ENCODE measurements at places on chromosomes 3 and 15.

GRCh38 chr3:129308636-129309035, 30.0 kb downstream of the HMCES start:
- no peak for DNase-seq

GRCh38 chr15:73904026-73904815, 22.0 kb upstream of the LOXL1 start:
- no peak for DNase-seq

- no peak for DNase-seq
Observed at GRCh38 chr3:71035314-71035713, 548.2 kb downstream of the FOXP1 start.

DNA sequence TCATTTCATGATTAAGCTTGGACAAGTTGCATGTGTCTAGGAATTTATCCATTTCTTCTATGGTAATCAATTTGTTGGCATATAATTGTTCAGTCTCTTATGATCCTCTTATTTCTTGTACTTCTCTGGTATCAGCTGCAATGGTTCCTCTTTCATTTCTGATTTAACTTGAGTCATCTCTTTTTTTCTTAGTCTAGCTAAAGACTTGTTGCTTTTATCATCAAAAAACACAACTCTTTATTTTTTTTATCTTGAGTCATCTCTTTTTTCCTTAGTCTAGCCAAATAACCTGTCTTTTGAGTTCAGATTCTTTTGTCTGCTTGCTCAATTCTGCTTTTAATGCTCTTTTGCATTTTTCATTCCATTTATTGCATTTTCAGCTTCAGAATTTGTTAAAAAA, 37.3 kb downstream of the UBE3A start:
- no peak for DNase-seq

- DNase-seq, result no peak
Observed at GRCh38 chr3:131047582-131047981, 20.9 kb downstream of the NEK11 start.

DNA sequence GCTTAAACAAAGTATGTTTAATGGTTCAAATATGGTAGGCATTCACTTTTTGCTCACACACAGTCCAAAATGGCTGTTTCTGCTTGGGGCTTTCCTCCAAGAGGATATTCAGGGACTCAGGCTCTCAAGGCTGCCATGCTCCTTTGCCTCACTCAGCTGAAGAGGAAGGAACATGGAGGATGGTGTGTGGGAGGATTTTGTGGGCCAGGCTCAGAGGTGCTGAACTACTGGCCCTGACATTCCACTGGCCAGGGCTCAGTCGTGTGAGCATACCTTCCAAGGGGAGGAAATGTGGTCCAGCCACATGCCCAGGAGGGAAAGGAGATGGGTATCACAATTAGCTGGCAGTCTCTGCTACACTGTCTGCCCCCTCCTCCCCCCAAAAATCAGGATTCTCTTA, 8.7 kb downstream of the PXYLP1 start:
- no peak for DNase-seq

GRCh38 chr3:196842567-196843434, 24.9 kb upstream of the SENP5 start:
- DNase-seq, result no peak

- DNase-seq, result no peak
Observed at GRCh38 chr15:40769274-40770146, at the start of gene C15orf62. Gene C15orf62 (plus strand): TSS chr15:40769980. CDS start chr15:40770496, 516 bp downstream.

Data from activated T-helper 1 cell treated with Interleukin-2 at 50 U/mL for 16 hours (primary cell).